Cerebellum (tissue), 4 donors: ENCODE measurements at places on chromosomes 5 and 9. TPM values are rescaled to one million over a fixed set of nuclear protein-coding genes. Genes with fewer than 3 reads are reported as not detected.

HMGXB3 gene
- 32.7 TPM for total RNA-seq

DNA sequence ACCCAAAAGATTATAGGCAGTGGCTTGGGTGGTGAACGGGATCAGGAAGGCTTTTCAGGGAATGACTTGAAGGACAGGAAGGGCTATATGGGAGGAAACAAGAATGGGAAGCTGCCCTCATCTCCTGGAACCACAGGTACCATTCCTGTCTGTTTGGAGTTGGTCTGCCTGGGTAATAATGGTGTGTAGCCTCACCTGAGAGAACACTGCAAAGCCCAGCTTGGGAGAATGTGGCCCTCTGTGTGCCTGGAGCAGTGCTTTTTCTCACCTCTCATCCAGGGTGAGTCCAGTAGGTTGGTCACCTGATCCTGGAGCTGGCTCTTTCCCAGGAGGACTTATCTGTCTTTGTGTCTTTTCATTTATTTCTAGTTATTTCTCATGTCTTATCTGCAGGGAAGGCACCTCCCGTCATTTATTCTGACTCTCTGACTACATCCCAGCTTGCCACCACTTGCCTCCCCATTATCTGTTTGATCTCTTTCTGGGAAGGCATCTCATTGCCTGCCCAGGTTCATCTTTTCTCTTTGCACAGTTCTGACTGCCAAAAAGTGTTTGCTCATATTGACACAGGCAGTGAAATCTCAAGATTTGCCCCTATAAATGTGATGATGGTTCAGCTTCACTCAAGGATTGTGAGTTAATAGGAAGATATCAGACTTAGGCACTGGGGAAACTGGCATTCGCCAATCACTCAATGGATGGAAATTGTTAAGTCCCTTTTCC, 22.5 kb upstream of the OR2S2 start:
- DNase-seq: no peak

DNA sequence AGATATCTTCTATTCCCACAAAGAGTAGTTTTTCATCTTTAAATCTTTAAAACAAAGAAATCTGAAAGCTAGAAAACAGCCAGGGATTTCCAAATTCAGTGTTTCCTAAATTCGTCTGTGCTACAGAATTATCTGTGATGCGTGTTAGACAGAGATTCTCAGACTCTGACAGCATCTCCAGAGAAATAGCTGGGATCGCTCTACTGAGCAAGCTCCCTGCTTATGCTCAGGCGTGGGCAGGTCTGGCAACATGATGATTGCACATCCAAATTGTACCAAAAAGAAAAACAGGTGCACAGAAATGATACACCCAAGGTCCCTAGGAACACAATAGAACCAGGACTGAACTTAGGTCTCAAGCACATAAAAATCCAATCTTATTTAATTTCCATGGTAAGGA, 22.8 kb upstream of the CRHBP start:
- no peak for DNase-seq

- DNase-seq: peak; percentile 49
Measured at GRCh38 chr5:124741711-124742496, 4.5 kb downstream of the ZNF608 start.

GRCh38 chr5:141495453-141495811, 6.6 kb downstream of the PCDHGC5 start:
- no peak for DNase-seq

GRCh38 chr9:551986-552929, 289.2 kb upstream of the DMRT1 start:
- DNase-seq: no peak
